ENCODE measurements at places on chromosomes 2 and 18.

GRCh38 chr2:226763320-226763719, 36.3 kb downstream of the IRS1 start:
- DNase-seq, result no peak

GRCh38 chr2:238351315-238351714, 31.0 kb downstream of the TRAF3IP1 start:
- no peak for DNase-seq

- no peak for DNase-seq
Observed at GRCh38 chr18:11324956-11325882, 175.8 kb upstream of the PIEZO2 start.

DNA sequence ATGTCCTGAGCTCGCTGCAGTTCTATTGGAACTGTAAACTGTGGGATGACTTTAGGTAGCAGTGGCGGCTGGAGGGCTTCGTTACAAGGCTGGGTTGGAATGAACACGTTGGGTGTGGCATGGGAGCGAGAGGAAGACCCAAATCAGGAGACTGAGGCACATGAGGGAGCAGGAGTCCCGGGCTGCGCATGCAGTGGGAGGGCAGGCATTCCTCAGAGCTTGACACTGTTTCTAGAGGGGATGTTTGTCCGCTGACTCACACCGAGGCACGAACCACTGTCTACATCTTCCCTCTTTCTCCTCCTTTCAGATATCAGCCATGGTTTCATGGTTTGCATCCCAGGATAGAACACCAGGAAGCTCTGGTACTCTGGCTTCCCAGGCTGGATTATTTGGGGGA, 40.6 kb upstream of the LAMA1 start:
- no peak for DNase-seq

DNA sequence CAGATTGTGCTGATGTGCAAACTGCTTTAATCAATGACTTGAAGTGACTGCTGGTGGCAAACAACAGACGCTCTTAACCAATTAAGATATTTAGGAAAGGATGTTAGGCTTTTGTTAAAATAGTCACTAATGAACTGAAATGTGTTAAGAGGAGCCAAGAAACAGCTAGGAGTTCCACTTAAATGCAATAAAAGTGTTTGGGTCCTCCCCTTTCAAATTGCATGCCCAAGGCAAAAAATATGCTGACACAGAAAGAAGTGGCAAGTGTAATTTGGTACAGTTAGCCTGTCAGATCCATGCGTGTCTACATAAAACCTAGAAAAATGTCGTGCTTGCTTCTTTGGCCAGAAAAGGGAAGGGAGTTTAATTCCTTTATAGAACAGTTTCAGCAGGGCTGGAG, 61.9 kb downstream of the XRCC5 start:
- peak; percentile 72 for DNase-seq

- no peak for DNase-seq
Observed at GRCh38 chr2:236075802-236076201, 92.4 kb downstream of the GBX2 start.

DNA sequence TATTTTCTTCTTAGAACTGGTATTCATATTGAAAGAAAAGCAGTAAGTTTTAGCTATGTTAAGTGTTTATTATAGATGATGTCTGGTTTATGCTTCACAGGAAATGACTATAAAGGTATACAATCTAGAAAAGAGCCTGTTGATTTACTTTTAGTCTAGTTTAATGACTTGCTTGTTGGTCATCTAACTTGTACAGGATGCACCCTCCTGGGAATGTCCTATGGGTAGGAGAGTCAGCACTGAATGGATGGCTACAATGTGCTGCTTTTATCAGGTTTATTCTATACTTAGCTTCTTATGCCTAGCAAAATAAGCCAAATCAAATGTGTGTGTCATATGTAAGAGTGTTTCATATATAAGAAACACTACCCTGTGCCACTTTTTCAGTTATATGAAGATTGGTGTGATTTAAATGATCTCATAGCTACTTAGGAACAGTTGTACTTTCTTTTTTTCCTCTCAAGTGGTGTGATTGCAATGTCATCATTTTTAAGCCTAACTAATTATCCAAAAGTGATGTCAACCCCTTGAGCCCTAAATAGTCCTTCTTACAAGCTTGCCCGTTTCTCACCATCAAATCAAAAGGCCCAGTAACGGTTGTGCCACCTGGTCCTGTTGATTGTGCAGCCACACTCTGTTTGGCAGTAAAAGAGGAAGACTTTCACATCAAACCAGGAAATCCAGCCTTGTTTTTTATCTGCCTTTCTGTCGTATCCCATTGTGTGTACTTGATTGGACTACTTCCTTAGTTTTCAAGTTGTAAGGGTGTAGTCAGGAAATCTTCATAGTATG, 176.0 kb downstream of the DIS3L2 start:
- DNase-seq, result no peak

GRCh38 chr2:12965540-12966269, 249.0 kb downstream of the TRIB2 start:
- DNase-seq, result peak; percentile 32

GRCh38 chr2:75367401-75367800, 168.1 kb upstream of the TACR1 start:
- DNase-seq, result no peak

DNA sequence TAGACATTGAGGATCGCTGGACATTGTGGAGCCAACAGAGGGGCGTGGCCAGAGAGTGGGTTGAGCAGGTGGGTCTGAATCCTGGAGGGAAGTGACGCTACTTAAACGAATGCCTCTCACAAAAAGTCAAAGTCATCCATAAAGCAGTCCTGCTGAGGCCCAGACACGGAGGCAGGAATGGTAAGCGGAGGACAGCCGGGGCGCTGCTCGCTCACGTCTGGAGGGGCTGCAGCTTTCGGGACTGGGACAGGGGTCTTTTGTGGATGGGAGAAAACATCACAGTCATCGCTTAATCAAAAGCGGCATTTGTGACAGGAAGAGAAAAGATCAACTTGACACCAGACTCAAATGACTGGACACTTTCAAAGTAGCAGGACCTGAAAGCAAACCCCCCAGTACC, 88.4 kb downstream of the PTGR3 start:
- DNase-seq, result no peak

DNA sequence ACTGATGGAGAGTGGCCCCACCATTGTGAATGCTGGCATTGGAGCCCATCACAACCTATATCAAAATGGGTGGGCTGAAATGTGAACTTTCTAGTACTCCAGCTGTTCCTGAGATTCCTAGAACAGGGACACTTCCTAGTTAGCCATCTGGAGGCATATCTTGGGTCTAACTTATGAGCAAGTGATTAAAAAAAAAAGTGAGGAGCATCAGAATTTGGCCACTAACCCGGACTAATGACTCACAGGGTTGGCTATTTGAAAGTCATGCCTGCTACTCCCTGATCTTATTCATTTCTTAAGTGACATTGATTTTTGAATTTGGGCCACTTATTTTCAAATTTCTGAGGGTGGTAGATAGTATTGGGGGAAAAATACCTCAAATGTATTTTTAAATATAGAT, 216.6 kb downstream of the HRH4 start:
- no peak for DNase-seq

- DNase-seq, result no peak
Observed at GRCh38 chr2:200373973-200374416, 67.5 kb downstream of the SPATS2L start.

DNA sequence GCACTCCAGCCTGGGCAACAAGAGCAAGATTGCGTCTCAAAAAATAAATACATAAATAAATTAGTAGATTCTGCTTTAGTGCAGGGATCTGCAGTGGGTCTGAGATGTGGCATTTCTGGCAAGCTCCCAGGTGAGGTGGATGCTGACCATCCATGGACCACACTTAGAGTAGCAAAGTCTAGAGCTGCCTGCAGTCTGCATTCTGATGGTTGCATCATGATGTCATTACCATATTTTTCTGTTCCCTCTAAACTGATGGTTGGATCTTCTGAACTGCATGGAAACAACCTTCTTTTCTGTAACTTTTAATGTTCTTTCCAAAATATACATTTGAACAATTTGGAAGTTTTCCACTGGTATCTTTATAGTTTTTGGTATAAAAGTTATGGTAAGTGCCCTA, 42.9 kb downstream of the MYL12B start:
- no peak for DNase-seq

DNA sequence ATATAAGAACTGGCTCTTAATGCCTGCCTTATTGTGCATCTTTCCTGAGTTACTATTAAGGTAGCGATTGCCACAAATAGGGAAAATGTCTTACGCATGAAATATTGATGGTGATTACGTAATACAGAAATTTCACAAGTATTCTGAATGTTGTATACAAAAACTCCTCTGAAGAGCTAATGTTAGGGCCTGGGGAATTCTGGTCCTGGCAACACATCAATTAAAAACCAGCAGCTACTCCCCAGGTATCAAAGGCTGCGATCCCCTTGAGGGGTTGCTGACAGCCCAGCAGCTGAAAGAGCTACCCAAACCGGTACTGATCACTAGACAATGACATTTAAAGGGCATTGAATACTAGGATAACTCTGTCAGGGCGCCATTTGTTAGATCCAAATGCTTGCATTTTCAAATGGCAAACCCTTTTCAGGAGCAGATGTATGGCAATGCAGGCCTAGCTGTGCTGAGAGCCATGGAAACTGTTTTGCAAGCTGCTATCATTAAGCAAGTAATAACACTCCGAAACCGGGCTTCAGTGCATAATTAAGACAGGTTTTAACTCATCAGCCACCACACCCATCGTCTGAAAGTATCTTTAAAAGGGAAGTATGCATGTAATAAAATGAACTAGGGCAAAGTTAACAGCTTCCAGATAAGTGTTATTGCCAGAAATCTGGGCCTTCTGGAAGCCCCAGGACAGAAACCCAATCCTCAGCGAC, 78.4 kb downstream of the CLHC1 start:
- no peak for DNase-seq

DNA sequence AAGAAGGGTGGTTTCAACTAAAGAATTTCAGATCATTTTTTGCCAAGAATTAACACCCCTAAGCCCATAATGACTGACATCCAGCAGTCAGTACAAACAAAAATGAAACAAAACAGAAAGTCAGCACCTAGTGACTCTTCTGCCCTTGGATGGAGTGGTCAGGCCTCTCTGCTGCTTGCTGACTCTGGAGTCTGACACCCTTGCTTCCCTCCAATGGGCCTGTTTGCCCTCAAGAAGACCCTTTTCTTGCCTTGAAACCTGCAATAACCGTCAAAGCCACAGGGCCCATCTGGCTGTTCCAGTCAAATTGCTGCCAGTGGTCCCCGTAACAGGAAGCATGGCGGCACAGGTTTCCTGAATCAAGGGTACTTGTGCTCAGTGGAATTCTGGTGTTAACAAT, 27.2 kb upstream of the CYTIP start:
- DNase-seq, result no peak

DNA sequence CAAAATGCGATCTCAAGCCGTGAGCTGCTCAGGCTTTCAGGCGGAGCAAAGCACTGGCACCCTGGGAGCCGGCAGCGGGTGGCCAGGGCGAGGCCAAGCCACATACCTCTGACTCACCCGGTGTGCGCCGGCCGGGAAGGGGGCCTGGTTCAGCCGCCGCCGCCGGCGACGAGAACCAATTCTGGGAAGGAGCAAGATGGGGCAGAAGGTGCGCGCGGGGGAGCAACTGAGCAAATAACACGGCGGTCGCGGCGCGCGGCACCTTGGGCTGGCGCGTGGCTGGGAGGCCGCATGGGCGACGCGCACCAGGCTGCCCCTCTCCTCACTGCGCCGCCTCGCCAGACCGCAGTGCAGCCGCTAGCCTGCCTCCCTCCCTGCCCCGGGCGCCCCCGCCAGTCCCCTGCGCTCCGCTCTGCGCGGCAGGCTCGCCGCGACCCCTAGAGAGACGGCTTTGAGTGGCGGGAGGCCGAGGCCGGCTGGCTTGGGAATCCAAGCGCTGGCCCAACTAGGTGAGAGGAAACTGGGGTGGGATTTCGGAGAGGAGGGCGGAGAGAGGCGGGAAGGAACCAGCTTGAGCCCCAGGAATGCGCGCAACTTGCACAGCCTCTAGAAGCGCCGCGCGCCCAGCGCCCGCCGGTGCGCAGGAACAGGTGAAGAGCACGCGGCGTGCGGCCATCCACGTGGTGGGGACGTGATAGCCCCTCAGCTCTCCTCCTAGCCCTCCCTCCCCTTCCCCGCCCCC, 3.2 kb downstream of the NRP2 start:
- DNase-seq, result no peak

DNA sequence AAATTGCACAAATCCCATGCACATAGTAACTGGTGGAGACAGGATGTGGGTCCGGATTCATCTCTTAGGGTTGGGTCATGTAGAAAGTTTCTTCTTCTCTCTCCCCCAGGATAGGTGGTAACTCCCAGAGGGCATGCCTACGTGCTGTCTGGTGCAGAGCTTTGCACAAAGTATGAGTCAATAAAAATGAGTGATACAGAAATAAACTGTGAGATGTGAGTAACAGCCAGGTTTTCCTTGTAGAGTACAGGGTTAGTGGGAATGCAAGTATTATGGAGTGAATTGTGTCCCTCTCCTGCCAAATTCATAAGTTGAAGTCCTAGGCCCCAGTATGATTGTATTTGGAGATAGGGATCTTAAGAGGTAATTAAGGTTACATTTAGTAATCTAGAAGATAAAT, 289.4 kb downstream of the ALK start:
- no peak for DNase-seq

DNA sequence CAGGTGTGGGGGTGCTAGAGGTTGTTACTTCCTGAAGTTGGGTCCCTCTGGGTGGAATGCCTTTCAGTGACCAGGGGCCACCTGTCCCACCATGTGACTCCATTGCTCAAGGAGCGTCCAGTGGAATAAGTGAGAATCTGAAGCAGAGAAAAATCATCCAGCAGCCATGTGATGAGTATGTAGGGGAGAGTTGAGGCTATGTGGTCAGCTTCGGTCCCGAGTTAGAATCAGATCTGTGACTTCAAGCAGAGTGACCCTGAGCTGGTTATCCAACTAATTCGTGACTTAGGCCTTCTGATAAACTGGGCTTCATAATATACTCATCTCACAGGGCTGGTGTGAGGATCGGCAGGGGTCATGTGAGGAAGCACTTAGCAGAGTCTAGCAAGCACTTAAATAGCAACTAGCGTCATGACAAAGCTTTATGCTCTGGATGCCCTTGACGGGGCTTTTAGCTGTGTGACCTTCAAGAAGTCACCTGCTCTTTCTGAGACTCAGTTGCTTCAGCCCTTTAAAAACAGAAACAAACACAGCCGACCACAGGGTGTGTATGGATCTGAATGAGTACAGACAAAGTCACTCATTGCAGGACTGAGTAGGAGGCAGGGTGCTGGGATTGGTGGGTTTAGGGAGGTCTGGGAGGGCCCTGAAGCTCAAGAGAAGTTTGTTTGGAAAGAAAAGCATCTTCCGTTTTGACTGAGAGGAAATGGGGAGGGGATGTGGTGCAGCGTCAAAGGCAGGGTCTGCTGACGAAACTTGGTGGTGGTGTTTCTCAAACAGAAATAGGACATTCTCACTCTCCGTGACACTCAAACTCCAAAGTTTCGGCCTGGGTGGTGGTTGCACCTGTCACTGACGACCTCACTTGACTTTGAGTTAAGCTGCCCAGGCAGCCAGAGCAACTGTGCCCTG, 264.0 kb upstream of the CXCR4 start:
- no peak for DNase-seq

GRCh38 chr2:86036669-86037138, 69.0 kb downstream of the POLR1A start:
- DNase-seq, result no peak

DNA sequence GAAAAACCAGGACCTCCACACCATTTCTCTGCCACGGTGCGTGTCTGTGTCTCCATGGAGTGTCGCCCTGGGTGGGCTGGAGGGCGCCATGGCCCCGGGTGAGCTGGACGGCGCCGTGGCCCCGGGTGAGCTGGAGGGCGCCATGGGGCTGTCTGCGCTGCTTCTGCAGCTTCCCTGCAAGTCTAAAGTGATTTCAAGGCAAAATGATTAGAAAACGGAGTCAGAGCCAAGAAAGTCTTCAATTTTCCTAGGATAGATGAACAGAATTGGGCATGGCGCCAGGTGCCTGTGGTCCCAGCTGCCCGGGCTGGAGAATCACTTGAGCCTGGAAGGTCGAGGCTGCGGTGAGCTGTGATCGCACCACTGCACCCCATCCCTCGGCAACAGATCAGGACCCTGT, 27.7 kb upstream of the NFATC1 start:
- DNase-seq, result no peak

Measured in NCI-H2227 treated with DMSO at 0.1 percent for 48 hours (cell line).